ENCODE measurements at places on chromosomes 12 and 14.

DNA sequence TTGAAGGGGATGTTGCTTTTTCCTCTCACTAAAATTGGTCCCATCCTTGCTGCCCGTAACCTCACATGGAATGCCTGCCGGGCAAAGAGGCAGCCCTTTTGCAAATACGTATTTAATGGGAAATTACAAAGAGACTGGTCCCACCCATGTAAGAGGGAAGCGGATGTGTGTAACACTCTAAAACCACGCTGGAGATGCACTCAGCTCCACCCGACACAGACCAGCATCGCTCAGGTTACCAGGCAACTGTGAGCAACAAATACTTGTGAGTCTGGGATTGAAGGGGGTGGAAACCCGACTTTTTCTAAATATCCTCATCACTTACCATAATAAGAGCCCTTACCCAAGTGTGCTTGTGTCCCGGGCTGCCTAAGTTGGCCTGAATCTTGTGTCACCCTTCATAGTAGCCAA, 47.7 kb downstream of the ELK3 start:
- peak; percentile 69 for DNase-seq

- no peak for DNase-seq
Measured at GRCh38 chr14:103009559-103009958, 47.8 kb downstream of the CDC42BPB start.

GRCh38 chr12:131386167-131386521, 324.7 kb upstream of the SFSWAP start:
- no peak for DNase-seq

DNA sequence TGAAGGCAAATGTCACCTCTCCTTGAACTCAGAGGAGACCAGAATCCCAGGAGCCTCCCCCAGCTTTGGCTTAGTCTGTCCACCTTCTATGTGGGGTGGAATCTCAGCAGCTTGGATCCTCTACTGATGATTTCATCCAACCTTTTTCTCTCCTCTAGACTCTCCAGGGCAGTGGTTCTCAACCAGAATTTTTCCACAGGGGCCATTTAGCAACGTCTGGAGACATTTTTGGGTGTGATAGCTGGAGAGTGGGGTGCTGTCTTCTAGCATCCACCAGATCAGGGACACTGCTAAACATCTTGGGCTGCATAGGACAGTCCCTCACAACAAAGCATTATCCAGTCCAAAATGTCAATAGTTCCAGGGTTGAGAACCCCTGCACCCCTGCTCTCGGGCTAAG, 4.4 kb upstream of the DDX23 start:
- DNase-seq: no peak

GRCh38 chr14:105146181-105146975, 22.2 kb downstream of the JAG2 start:
- DNase-seq: peak; percentile 2

- DNase-seq: no peak
Measured at GRCh38 chr12:16454481-16454880, 107.0 kb downstream of the MGST1 start.

DNA sequence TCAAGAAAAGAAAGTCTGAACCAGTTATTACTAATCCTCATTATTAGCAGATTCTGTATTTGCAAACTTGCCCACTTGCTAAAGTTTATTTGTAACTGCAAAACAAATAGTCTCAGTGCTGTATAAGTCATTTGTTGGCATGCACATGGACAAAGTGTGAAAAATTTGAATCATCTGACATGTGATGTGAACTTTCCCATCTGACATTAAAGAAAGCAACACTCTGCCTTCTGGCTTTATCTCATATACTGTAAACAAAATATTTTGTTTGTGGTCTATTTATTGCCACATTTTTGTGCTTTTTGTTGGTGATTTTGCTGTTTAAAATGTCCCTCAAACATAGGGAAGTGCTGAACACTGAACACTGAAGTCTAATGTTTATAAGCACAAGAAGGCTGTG, 513.8 kb downstream of the RPL10L start:
- no peak for DNase-seq

- no peak for DNase-seq
Measured at GRCh38 chr14:104252256-104253215, 114.1 kb downstream of the KIF26A start.
